Activated T-helper 1 cell treated with anti-CD3 and anti-CD28 coated beads, Interleukin-12 subunit alpha, Interleukin-12 subunit beta, Interleukin-2, Interleukin-4 antibody, amounts not matched to agents 30 ng/mL and 10 ng/mL and 1 ng/mL, durations not matched to agents 14 hours and 24 hours and 36 hours (primary cell): ENCODE measurements at places on chromosomes 2 and 18. TPM values are rescaled to one million over a fixed set of nuclear protein-coding genes. Genes with fewer than 3 reads are reported as not detected.

DNA sequence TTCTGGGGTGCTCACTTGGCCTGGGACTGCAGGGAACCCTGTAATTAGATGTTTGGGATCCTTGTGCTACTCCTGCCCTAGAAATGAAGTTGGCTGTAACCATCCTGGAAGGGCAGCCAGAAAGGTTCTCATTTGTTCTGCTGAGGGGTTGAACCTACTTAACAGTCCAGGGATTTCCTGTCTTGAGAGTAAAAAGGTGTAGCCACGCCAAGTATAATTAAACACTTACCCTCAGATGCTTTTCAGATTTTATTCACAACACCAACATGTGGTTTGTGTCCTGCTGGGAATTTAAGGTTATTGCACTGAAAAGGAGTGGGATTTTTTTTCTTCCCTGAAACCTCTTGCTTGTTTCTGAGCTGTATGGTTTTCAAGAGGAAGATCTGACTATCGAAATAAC is 222.4 kb upstream of the APCDD1 start:
- no peak for DNase-seq

EGR4 gene
- total RNA-seq = 1.9 TPM in 2 replicates

GRCh38 chr2:7430421-7430868 is 513.2 kb downstream of the RNF144A start:
- DNase-seq = no peak

DNA sequence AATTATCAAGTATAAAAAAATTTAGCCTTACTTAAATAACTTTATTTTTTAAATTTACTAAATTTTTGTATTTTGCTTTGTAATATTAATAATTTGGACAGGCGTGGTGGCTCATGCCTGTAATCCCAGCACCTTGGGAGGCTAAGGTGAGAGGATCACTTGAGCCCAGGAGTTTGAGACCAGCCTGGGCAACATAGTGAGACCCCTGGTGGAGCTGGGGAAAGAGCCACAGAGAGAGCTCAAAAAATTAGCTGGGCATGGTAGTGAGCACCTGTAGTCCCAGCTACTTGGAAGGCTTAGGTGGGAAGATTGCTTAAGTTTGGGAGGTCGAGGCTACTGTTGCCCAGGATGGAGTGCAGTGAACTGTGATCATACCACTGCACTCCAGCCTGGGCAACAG is 143.5 kb downstream of the B3GNT2 start:
- no peak for DNase-seq

DNA sequence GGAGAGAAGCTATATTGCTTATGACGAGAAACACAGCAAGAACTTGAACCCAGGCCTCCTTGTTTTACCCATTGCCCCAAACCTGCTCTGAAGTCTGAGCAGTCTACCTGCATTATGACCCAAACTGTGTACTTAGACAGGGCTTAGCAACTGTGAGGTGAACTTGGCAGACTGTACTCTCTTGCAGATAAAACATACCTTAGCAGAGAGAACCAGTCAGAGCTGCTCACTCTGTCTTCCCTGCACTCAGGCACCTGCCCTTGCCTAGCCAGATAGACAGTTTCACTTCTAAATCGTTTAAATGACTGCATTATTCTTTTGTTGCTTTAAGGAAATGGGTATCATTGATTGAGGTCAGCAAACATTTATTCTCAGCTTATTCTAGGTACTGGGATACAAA is 20.3 kb downstream of the ITPRID2 start:
- DNase-seq = no peak

PRSS56 gene
- total RNA-seq = not detected in 2 replicates
